ENCODE measurements at places on chromosomes 6 and 20. TPM values are rescaled to one million over a fixed set of nuclear protein-coding genes. Genes with fewer than 3 reads are reported as not detected.

DNA sequence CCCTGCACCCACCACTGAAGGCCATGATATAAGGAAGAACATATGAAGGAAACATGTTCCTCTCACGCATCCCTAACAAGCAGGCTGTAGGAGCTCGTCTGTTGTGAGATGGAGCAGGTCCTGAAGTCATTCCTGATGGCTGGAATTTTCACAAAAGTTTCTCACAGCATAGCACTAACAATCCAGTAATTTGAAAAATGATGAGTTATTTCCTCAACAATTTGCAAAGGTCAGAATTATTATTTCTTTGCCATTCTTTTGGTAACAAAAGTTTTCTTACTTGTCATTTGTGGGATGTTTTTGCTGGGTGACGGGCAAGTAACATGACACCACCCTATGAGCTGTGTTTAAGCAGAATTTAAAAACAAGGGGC, 27.6 kb upstream of the FRMD1 start:
- H3K27me3 ChIP-seq, result peaks cover 37% of the 10 kb centered on the region
- no peaks in the 10 kb centered on the region for H3K4me1 ChIP-seq
- H3K27ac ChIP-seq, result no peak overlapping the region
- DNase-seq, result no peak

DNA sequence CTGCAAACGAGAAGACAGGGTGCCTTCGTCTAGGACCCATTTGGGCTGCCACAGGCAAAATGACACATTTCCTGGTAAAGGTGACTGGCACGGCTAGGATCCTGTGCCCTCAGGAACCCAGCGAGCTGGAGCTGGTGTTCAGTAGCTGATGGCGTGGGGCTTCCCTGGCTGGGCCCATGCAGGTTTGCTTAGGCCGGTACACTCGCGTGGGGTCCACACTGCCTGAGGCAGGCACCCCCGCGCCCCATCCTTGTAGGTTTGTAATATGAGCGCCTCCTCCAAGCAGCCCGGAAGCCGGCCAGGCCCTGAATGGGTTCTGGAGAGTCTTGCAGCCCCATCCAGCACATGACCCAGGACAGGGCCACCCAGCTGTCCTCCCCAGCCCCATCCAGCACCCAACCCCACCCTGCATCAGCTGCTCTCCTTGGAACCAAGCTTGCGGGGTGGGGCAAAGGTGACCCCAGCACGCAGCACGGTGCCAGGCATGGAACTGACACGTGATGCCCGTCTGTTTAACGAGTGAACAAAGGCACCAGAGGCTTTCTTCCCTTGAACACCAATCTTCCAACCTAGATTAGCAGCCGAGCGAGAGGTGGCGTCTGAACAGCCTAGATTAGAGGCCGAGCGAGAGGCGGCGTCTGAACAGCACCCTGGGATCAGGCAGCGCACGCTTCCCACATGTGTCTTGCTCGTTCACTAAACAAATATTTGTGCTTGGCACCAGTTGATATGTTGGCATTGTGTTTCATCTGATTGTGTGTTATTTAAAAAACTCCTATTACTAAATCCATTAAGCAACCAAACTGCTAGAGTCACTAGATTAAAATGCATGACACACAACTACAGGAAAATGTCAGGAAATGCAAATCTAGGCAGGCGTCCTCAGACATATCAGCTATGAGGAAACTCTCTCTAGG, 112.1 kb downstream of the DLL1 start:
- peak overlapping the region; percentile 20 for H3K4me3 ChIP-seq
- H3K27me3 ChIP-seq, result peaks cover 22% of the 10 kb centered on the region
- peak overlapping the region; percentile 83 for H3K27ac ChIP-seq
- peaks cover 10% of the 10 kb centered on the region for H3K36me3 ChIP-seq
- peak; percentile 97 for DNase-seq

The CFAP61 gene
- 1.4 TPM for total RNA-seq

- H3K4me3 ChIP-seq, result no peak overlapping the region
- no peak for DNase-seq
- no peak overlapping the region for H3K27ac ChIP-seq
- no peaks in the 10 kb centered on the region for H3K27me3 ChIP-seq
These were observed 12.5 kb downstream of the ERMARD start for GRCh38 chr6:169763881-169764280.

The HS3ST5 gene
- total RNA-seq, result not detected

- H3K27ac ChIP-seq, result no peak overlapping the region
- H3K27me3 ChIP-seq, result no peaks in the 10 kb centered on the region
- H3K36me3 ChIP-seq, result no peaks in the 10 kb centered on the region
- no peak overlapping the region for H3K4me3 ChIP-seq
- DNase-seq, result no peak
These were observed 329.0 kb upstream of the MARCKS start for GRCh38 chr6:113528111-113528510.

Data from MCF 10A (cell line).